ENCODE measurements at places on chromosomes 2 and 18.

DNA sequence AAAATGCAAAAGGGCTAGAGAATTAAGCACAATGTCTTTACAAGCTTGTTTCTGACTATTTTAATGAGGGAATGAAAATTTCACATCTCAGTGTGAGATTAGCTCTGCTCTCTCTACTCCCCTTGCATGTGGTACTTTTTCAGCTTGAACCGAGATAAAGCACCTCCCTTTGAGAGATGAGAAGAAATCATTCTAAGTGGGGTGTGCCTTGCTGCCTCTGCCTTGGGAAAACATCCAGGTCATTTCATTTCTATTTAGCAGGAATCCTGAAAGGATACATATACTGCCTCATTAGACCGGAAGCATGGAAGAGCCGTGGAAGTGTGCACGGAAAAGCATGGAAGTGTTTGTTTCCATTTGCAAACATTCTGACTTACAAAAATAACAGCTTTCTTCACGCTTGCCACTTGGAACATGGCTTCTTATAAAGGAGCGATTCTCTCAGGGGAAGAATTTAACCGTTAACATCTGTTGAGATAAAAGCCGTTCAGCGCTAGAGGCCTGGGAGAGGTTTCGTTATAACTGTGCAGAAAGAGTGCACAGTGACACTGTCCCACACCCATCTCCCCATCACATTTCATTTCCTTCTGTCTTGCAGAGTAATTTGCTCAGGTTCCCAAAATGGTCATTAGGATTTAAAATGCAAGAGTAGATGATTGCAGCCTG is 16.7 kb downstream of the NOSTRIN start:
- no peak for DNase-seq

DNA sequence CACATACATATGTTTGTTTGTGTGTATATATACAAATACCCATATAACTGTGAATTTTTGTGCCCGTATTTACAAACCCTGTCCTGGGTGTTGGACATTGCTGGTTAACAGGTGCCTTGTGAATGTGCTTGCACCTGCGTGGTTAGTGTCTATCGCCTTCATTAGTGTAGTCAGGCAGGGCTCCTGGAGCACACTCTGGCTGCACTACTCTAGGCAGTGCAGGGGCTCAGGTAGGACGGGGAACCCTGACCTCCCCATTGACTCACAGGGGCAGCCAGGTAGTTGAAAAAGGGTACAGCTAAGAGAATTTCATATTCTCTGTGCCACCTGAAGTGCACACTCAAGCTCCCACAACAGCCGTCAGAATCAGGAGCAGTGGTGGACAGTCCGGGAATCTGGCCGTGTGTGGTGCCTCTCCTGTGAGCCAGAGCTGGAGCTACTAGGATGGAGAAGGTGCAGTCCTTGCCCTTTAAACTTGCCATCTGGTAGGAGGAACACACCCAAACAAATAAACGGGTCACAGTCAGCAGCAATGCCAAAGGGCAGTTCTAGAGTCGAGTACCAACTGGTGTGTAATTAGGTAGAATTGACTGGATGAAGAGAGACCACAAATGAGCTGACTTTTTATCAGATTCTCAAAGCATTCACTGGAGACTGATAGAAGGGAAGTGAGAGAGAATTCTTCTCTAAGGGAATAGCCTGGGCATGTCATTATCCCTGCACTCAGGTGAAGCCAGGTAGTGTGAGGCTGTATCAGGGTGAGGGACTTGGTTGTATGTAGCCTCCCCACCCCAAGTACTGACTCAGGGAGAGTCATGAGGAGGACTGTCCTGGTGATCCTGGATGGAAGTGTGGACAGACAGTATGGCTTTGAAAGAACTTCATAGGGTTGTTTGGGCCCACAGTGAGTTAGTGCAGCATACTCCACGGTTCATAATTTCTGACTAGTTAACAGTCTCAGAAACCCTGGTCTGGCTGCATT is 44.1 kb downstream of the FARP2 start:
- DNase-seq: no peak

GRCh38 chr18:49788327-49788898 is 24.9 kb downstream of the ACAA2 start:
- no peak for DNase-seq

DNA sequence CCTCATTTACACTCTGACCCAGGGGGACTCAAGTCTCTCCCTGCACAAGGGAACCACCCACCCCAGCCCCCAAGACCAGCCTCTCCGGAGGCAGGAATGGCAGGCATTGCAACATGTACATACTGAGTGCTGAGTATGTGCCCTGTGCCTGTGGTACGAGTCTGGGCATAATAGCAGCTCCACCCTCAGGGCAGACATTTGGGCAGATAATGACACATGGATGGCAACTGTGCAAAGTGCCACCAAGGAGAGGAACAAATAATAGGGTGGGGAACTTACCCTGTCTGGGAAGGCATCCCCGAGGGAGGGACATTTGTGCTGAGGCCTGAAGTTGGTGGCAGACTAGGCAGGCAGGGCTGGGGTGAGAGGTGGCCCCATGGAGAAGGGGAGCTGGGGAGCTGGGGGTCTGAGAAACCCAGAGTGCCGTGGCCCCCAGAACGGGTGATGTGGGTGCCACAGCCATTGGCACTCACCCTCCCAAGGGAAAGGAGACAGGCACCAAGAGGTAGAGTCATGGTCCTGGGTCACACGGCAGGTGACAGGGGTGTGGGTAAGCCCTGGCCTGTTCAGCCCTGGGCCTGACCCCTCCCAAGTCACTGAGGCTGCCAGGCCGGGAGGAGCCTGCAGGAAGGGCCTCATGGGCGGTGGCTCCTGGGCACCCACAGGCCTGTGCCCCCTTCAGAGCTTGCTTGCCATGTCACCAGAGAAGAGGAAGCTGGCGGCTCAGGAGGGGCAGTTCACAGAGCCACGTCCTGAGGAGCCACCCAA is 15.7 kb upstream of the GPR17 start:
- no peak for DNase-seq

GRCh38 chr2:202693503-202693902 is 58.7 kb downstream of the FAM117B start:
- DNase-seq: no peak

DNA sequence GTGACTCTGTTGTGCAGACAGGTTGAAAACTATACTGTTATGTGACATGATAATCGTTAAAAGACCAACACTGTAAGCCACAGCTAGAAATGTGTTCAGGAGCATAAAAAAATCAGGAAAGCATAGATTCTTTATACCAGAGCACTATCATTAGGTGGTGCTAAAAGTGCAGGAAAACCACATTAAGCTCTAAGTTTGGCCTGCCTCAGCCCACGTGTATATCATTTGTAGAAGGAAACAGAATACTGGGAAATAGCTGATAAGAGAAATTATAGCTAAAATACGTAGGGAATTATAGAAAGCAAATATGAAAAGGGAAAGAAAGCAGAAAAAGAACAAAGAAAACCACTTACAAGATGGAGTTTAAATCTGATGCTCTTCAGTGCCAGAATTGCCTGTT is 26.5 kb upstream of the C2orf74 start:
- no peak for DNase-seq

DNA sequence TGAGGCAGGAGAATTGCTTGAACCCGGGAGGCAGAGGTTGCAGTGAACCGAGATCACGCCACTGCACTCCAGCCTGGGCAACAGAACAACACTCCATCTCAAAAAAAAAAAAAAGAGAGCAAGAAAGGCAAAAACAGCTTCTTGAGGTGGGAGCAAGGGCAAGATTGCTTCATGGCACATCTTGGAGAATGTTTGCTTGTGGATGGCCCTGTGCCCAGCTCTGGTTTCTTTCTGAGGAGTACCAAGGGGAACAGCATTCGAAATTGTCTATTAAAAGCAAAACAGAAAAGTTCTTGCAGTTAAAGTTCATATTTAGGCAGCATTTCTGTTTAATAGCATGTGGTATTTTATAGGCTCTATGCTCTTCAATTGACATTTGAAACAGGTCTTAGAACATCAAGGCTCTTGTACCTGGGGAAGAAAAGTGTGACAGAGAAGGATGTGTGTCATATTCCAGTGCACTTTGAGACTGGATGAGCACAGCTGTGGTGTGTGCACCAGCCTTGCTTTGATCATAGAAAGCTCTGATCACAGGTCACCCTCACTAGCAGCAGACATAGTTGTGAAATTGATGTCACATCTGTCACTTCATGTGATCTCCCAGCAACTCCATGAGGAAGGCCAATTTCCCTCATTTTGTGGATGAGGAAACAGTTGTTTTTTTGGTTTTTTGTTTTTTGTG is 154.3 kb downstream of the UXS1 start:
- DNase-seq: no peak

DNA sequence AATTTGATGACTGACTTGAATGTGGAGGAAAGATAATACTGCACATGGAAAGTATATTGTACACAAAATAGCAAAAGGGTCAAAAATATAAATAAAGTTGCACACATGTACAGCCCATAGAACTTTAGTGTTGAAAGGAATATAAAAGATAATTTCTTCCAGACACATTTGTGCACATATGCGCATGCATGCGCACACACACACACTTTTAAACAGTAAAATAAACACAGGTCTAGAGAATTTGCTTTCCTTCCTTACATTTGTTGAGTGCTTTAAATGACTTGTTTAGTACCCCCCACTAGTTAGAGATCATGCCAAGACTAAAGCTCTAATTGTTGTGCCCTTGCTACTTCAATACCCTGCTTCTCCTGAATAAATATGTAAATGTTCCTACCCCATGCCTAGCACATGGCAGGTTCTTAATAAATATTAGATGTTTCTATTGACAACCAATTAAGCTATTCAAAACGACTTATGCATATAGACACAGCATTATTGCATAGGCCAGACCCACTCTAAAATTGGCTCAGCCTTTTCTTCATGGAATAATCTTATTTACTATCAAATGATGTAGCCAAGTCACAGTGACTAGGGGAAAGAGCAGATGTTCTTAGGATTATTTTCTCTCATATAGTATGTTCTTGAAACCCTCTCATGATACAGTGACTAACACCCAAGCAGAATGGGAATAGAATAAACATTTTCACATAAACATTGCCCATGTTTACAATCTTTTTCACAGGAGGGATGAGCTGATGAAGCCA is 165.5 kb upstream of the ACVR2A start:
- no peak for DNase-seq

- no peak for DNase-seq
These were observed 105.7 kb upstream of the GAREM1 start for GRCh38 chr18:32576296-32576916.

GRCh38 chr2:3178578-3179031 is 199.0 kb downstream of the EIPR1 start:
- DNase-seq: no peak

DNA sequence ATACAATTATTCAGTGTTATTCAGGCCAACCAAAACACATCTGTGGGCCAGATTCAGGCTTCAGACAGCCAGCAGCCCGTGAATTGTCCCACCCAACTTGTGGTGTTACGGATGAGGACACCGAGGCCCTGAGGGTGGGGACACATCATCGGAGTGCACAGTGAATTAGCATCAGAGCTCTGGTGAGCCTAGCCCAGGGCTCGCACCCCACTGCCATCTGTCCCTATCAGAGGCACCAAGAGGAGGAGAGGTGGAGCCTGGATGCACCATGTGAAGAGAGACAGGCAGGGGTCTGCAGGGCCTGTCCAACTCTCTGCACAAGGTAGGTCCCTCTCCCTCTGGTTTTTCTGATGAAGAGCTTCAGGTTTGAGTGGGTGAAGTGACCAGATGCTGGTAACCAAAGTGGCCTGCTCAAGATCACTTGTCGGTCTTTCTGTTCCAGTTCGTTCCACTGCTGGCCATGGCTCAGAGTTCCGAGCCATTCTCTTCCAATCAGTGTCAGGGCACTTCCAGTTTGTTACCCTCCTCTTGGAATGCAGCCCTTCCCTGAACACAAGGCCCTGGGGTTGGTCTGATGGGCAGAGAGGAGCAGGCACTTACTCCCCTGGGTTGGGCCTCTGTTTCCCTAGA is 14.8 kb upstream of the GLI2 start:
- no peak for DNase-seq

DNA sequence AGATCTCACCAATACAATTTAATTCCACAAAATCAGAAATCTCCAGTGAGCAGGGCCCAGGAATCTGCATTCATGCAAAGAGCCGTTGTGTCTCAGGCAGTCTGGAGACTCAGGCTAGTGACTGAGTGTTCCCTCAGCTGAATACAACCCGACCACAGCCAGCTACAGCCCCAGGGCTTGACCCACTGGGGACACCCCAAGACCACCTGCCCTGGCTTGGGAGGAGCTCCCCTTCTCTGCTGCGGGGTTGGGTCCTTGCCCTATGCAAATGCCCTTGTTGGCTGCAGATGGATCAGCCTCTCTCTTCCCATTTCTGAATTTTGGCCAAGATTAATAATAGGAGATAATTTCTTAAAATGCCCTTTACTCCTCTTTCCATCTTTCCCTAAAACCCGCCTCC is 157.7 kb downstream of the TWIST2 start:
- no peak for DNase-seq

DNA sequence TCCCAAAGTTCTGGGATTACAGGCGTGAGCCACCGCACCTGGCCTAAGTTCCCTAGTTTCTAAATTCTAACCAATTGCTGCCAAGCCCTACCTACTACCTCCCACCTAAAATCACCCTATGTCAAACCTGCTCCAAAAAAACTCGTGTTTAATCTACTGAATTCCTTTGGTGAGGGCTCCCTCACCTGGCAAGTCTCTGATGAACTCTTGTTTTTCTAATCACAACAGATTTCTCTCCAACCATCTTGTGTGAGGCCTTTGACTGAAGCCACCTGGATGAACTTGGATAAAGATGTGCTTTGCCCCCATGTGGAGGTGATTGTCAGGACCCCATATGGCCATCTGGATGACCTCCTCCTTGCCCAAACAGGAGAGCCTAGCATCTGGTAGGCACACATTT is 17.4 kb upstream of the SLC35G4 start:
- no peak for DNase-seq

DNA sequence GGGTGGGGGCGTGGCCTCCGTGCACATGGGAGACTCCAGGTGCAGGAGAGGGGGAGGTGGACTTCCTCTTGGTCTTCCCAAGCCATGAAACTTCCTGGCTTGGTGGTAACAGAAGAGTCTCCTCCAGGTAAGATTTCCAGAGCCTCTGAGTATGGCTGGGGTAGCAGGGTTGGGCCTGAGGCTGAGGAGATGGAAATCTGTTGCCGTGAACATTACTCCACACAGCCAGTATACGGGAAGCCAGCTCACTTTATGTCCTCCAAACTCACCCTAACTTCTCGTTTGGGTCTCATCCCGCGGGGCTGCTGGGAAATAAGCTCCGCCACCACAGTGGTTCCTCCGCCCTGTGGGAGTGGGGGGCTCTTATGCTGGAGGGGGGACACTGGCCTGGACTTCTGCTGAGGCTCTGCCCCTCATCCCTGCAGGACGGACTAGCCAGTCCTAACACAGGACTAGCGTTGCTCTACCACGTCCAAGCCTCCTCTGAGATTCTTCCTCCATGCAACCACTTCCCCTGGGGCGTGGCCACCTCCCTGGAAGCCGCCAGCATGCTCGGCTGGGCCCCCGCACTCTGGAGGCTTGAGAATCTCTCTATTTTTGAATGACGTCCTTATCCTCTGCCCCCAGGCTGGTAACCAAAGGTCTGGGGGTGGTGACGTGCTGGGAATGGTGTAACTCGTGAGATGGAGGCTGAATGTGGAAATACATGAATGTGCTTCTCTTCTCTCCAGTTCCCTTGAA is 777 bp upstream of the RAB17 start:
- DNase-seq: no peak

GRCh38 chr2:149466635-149467034 is 120.9 kb downstream of the MMADHC start:
- no peak for DNase-seq

- DNase-seq: no peak
These were observed 42.6 kb upstream of the SETBP1 start for GRCh38 chr18:44638034-44638540.
